ENCODE measurements at places on chromosomes 12 and 14. TPM values are rescaled to one million over a fixed set of nuclear protein-coding genes. Genes with fewer than 3 reads are reported as not detected.

DNA sequence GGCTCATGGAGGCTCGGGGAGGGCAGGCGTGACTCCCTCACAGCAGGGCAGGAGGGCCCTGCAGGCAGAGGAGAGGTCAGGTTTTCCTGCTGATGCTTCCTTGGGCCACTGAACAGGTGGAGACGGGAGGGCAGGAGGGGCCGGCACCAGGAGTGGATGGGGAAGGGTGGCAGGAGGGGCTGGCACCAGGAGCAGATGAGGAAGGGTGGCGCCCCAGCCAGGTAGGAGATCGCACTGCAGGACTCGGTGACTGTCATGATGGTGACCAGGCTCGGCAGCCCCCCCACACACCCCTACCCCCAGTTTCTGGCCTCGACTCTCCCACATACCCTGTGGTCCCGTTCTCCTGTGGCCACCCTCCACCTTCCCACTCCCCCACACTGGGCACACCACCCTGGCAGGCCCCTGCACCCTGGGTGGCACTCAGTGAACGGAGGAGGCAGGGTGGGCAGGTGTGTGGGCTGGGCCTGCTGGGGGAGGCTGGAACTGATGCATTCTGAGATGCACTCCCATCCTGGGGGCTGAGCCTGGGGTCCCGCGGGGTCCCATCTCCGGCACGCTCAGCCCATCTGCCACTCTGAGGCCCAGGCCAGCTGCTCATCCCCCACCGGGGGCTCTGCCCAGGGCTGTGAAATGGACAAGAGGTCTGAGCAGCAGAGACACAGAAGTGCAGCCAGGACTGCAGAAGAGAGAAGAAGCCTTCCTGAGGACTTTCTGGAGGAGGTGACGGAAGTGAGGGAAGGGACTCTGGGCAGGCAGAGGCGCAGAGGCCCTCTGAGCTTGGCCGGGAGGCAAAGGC is 2.8 kb downstream of the NUDT14 start:
- no peaks in the 10 kb centered on the region for H3K36me3 ChIP-seq
- no peaks in the 10 kb centered on the region for H3K27me3 ChIP-seq
- H3K4me3 ChIP-seq: no peak overlapping the region
- no peak overlapping the region for H3K27ac ChIP-seq
- DNase-seq: no peak

DNA sequence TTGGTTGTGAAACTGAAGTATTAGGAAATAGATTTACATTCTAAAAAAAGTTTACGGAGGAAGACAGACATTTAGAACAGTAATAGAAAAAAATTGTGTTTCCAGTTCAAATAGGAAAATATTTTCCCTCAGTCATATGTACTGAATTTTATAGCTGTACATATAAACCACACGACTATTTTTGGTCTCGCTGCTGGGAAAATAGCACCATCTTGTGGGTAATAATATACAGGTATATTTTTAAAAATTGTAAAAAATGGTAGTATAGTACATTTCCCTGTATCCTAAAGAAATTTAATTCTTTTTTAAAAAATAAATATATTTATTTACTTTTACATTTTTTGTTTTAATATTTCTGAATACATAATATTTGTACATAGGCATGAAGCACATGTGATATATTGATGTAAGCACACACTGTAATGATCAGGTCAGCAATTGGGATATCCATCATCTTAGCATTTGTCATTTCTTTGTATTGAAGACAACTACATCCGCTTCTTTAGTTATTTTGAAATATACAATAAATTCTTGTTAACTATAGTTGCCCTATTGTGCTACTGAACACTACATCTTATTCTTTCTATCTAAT is 168.6 kb downstream of the ALX1 start:
- no peaks in the 10 kb centered on the region for H3K36me3 ChIP-seq
- no peaks in the 10 kb centered on the region for H3K27me3 ChIP-seq
- H3K4me1 ChIP-seq: no peaks in the 10 kb centered on the region
- H3K4me3 ChIP-seq: no peak overlapping the region

The APOLD1 gene
- polyA plus RNA-seq: 4.4 TPM

The PTPRB gene
- 1.2 TPM for polyA plus RNA-seq

DNA sequence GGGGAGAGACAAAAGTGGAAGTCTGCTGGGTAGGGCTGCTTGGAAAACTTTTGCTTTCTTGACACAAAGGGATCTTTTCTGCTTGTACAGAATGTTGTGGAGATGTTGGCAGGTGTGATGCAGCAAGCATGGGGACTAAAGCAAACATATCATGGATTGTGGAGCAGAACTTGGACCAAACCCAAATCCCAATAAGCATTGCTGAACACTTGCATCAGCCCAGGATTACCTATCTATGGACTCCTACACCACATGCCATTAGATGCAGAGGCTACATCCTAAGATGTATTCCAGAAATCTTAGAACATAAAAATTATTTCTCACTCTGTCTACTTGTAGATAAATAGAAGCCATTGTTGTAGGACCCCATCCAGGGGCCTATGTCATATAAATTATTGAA is 44.7 kb upstream of the RERG start:
- H3K36me3 ChIP-seq: no peaks in the 10 kb centered on the region
- H3K27ac ChIP-seq: no peak overlapping the region
- no peak overlapping the region for H3K4me3 ChIP-seq
- no peak for DNase-seq
- H3K4me1 ChIP-seq: no peaks in the 10 kb centered on the region
